ENCODE measurements at places on chromosomes 7 and 10.

DNA sequence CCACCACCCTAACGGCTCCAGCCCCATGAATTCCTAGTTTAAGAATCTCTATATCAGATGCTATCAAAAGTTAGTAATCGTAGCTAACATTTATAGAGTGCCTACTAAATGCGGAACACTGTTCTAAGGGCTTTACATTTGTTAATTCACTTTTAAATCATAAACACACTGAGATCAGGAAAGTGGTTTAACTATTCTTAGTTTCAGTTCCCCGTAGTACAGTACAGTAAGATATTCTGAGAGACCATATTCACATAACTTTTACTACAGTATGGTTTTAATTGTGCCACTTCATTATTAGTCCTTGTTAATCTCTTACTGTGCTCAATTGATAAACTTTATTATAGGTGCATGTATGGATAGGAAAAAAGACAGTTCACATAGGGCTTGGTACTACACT is 22.5 kb downstream of the SYPL1 start:
- no peak for DNase-seq

- DNase-seq = peak; percentile 25
These were observed 5.4 kb upstream of the STK17A start for GRCh38 chr7:43577485-43577951.

- no peak for DNase-seq
These were observed 219.4 kb upstream of the CELF2 start for GRCh38 chr10:10798102-10798863.

DNA sequence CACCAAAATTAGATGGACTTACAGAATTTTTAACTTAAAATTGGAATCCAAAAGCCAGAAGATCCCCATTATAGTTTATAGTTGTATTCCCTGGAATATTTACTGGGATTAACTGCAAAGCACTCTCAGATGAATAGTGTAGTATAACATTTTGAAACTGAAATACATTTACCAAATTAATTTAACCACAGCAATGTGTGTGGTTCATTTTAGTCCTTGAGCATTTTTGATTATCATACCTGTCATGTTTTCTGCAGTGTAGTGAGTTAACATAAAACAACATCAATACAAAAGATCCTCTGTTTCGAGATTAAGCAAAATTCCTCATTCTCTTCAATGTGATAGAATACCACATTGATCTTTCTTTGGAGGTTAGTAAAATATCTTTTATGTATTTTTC is 3.7 kb downstream of the VIM start:
- DNase-seq = no peak

GRCh38 chr10:94075506-94075905 is 81.8 kb downstream of the PLCE1 start:
- DNase-seq = no peak

DNA sequence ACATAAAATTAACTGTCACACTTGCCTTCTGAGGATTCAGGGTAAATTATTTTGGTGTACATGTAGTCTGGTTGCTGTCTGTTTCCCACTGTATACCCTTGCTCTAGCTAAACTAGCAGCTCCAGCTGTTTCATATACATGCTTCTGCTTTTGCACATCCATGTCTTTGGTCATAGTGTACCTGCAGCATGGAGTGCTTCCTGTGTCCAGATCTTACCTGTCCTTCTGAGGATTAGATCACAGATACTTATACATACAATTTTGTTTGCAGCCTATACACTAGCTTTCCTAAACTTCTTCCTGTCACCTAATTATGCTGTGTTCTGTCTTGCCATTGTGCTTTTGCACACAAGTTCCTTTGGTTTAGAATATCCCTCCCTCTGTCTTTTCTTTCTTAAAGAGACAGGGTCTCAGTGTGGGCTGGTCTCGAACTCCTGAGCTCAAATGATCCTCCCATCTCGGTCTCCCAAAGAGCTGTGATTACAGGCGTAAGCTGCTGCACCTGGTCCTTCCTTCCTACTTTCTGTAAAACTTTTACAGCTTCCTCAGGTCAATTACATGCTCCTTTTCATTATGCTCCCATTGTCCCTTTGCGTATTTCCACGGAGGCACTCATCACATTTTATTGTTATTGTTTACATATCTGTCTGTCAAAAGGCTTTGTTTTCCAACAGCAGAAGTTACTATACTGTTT is 33.8 kb downstream of the TPST1 start:
- DNase-seq = no peak

All from NCI-H1417 (cell line).